ENCODE measurements at places on chromosomes 7 and 10.

- no peak for DNase-seq
Measured at GRCh38 chr7:69640925-69641594, 42.8 kb downstream of the AUTS2 start.

GRCh38 chr10:133276435-133277201 lies at the start of gene ADAM8:
Gene ADAM8 (minus strand): TSS chr10:133276868. CDS start chr10:133276817, 51 bp downstream.
- peak; percentile 41 for DNase-seq

- DNase-seq: no peak
Measured at GRCh38 chr10:209357-209756, 74.1 kb downstream of the ZMYND11 start.

GRCh38 chr10:52030051-52030790 lies 283.9 kb upstream of the DKK1 start:
- DNase-seq: no peak

DNA sequence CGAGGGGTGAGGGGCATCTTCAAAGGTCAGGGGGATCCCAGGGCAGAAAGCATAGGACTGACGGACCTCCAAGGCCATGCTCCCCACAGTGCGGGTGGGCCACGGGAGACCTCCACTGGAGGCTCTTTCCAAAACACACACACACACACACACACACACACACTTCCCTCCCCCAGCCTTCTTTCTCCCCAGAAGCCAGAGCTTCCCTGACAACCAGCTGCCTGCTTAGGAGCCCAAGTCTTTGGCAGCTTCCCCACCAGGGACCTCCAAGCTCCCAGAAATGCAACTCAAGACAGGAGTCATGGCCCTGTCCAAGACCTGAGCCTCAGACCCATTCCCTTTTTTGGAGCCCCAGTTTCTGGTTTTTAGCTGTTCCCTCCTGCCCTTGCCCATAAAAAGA lies 710 bp upstream of the C10orf105 start:
- DNase-seq: no peak

DNA sequence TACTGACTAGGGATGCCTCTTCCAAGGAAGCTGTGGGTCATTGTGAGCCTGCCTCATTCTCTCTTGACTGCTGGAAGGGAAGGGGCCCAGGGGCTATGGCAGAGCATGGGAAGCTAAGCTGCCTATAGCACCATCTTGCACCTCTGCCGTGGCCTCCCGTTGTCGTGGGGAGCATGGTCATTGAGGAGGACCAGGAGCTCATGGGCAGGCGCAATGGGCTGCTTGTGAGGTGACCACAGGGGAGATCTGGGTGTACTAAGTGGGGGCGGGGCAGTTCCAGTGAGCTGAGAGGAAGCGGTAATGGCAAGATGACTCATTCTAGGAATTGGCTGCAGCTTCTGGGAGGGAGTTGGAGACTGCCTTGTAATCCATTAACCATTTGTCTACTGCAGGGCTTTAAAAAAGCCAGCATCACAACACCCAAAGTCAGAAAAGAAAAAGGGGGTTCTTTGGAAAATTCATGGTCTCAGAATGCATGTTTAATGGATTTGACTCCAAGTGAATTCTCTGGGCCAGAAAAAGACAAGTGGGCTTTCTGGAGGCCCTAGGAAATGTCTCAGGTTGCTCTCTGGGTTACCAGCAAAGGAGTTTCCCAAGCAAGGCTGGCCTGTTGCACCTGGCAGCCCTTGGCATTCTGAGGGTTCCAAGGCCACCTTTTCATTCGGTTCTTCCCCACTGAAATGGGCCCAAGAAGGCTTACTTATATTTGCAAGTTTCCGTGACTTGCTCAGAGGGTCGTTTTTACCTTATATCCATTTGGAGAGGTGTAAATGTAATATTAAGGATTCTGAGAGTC lies 3.6 kb downstream of the DUSP5 start:
- DNase-seq: peak; percentile 40

- DNase-seq: no peak
Measured at GRCh38 chr10:131214521-131215244, 96.8 kb downstream of the TCERG1L start.

- no peak for DNase-seq
Measured at GRCh38 chr10:102998399-102998907, 80.4 kb downstream of the CNNM2 start.

- peak; percentile 26 for DNase-seq
Measured at GRCh38 chr7:101743995-101744360, 73.4 kb upstream of the CUX1 start.

GRCh38 chr7:19016140-19016539 lies 101.3 kb downstream of the TWIST1 start:
- DNase-seq: no peak

DNA sequence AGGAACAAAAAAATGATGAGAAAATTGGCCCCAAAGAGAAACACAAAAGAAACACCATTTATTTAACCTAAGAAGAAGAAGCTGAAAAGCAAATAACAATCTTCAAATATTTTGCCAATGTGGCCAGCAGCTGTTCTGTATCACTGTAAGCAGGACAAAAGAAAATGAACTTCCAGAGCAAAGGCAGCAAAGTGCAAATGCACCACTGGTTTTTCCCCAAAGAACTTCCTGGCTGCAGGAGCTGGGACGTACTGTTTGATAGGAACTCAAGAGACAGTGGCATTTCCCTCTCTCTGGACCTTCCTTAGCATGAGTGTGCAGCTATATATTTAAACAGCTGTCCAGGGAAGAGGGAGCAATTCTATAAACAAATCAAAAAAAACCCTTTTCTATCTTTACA lies 60.4 kb downstream of the RNLS start:
- no peak for DNase-seq

GRCh38 chr7:23157679-23158078 lies 24.2 kb upstream of the NUP42 start:
- no peak for DNase-seq
